ENCODE measurements at places on chromosomes 4 and X.

GRCh38 chrX:138378876-138379275 lies 332.6 kb downstream of the FGF13 start:
- DNase-seq, result no peak

GRCh38 chr4:142402900-142403299 lies 443.2 kb downstream of the INPP4B start:
- DNase-seq, result no peak

DNA sequence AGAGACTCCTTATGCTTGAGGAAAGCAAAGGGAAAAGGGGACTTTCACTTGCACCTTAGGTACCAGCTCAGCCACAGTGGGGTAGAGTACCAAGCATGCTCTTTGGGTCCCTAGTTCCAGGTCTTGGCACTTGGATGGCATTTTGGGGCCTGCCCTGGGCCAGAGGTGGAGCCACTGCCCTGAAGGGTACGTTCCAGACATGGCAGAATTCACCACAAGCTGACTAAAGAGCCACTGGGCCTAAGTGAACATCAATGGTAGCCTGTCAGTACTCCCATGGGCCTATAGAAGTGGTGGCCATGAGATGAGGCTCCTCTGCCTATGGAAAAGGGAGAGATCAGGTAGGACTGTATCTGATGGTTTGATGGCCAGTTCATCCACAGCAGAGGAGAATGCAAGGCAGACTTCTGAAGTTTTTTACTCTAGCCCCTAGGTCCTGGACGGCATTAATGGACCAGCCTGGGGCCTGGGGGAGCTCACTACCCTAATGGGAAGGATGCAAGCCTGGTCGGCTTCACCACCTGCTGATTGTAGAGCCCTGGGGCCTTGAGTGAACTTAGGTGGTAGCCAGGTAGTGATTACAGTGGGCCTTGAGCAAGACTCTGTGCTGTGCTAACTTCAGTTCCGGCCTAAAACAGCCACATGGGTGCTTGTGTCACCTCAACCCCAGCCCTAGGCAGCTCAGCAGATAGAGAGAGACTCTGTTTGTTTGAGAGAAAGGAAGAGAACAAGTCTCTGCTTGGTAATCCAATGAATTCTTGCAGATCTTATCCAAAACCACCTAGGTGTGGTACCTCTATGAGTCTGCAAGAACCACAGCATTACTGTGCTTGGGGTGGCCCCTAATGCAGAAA lies 19.8 kb upstream of the HSFX4 start:
- no peak for DNase-seq

- no peak for DNase-seq
These were observed 42.2 kb upstream of the GUCY1A1 start for GRCh38 chr4:155624478-155624877.

- DNase-seq, result no peak
These were observed 14.3 kb upstream of the UBA1 start for GRCh38 chrX:47179221-47179927.

DNA sequence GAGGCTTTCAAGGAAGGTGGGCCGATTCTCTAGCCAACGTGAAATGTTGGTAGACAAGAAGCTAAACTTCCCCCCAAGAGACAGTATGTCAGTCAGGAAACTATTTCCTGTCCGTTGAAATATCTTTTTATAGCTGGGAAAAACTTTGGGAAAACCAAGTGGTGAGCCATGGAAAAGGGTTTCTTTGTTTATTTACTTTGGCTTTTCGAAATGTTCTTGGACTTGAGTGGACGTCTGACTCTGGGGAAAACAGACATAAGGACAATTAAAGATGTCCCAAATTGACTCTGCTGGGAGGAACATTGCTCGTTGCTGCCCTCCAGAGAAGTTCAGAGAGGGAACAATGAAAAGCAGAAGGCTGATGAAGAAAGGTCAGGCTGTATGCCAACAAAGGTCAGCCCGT lies 295.4 kb downstream of the RAPGEF2 start:
- DNase-seq, result no peak

- DNase-seq, result no peak
These were observed 337.3 kb upstream of the HS3ST1 start for GRCh38 chr4:11765849-11766453.

GRCh38 chrX:110699109-110699508 lies 96.5 kb downstream of the CHRDL1 start:
- no peak for DNase-seq

DNA sequence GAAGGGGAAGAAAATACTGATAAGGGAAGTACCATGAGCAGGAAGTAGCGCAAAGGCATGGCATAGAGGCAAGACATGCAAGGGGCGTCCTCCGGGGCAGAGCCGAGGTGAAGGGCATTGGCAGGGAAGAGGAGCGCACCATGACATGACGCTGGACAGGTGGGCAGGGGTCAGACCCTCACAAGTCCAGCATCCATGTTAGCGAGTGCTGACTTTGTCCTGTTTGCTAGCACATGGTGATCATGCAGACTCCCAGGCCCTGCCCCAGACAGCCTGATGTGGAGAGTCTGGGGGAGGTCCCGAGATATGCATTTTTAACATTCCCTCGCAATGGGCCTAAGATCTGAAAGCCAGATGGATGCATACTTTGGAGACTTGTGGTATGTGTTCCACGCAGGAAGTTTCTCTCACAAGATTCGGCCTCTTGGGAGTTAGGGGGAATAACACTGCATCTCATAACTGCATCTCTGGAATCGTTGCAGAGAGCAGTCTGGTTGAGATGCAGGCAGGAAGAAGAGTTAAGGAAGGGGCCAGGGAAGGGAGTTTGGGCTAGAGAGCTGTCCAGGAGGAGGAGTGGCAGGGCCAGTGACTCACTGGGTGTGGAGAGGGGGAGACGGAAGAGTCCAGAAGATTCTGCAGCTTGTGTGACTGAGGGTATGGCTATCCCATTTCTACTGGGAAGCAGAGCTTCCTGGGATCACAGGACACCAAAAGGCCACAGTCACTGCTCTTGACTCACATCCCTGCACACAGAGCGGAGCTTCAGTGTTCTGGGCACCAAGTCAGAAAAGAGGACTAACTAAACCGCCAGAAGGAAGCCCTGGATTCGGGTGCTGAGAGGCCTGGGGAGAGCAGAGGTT lies 59.7 kb downstream of the FAM184B start:
- DNase-seq, result no peak

DNA sequence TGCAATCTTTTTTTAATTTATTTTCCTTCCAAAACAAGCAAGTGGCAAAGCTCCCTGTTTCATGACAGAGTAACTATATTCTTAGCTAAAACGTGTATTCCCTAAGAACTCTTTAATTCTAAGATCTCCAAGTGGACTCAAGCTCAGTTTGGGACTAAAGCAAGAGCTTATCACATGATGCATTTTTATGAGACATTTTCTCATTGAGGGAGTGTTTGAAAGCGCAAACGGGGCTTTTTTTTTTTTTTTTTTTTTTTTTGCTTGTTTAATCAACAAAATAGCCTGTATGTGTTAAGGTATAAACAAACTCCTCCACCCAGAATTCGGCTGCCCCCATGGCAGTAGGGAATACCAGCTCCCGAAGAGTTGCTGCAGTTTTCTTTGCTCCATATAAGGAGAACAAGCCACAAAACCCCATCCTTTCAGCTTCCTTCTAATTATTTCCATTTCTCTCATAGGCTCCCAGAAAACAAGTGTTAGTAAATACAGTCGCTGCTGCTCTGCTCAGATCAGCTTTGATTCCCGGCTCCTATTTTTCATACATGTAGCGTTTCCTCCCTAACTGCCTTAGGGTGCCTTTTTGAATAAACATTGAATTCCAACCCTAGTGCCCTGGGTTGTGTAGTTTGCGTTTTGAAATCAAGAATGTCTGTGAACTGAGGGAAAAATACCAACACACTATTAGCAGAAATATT lies 669 bp upstream of the PPARGC1A start:
- no peak for DNase-seq

DNA sequence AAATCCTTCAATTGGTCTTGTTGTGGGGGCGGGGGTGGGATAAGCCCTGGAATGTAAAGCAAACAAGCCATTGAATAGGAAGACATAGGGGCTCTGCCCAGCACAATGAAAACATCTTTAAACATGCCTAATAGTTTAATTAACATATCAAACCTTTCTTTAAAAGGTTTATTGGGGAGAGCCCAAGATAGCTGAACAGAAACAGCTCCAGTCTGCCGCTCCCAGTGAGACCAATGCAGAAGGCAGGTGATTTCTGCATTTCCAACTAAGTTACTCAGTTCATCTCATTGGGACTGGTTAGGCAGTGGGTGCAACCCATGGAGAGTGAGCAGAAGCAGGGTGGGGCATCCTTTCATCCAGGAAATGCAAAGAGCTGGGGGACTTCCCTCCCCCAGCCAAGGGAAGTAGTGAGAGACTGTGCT lies 327.2 kb upstream of the CNKSR2 start:
- DNase-seq, result no peak

GRCh38 chr4:7770224-7771050 lies 169.2 kb downstream of the AFAP1 start:
- no peak for DNase-seq

DNA sequence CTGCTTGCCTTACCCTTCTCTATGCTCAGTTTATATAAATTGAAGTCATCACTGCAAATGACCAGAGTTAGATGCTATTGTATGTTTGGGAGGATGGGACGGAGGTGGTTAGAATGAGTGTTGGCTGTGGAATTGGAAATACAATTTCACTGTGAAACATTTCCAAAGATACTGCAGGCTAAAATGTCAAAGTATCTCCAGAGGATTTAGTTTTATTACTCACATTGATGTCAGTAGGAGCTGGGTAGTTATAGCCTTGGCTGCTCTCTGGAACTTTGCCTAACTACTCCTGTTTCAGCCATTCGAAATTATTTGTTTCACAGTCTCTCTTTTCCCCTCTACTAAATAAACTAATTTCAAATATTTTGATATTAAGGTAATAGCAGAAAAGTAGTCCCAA lies 92.6 kb upstream of the PPP3CA start:
- no peak for DNase-seq

DNA sequence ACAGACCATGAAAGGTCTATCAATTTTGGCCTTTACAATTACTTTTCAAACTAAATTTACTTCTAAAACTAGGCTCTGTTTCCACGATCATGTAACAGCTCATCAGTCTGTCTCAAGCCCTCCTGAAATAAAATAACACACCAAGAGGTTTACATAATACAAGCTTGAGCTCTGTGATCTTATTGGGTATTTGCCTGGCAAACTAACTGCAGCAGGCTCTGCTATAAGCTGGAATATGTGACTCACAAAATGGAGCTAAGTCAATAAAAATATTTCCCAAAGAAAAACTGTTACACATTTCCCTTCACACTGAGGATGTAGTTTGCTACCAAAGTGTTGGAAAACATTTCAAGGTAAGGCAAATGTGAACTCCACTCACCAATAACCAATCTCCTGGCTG lies 94.7 kb upstream of the GPM6B start:
- DNase-seq, result no peak

- DNase-seq, result no peak
These were observed 128.1 kb downstream of the COL25A1 start for GRCh38 chr4:109174224-109174953.

DNA sequence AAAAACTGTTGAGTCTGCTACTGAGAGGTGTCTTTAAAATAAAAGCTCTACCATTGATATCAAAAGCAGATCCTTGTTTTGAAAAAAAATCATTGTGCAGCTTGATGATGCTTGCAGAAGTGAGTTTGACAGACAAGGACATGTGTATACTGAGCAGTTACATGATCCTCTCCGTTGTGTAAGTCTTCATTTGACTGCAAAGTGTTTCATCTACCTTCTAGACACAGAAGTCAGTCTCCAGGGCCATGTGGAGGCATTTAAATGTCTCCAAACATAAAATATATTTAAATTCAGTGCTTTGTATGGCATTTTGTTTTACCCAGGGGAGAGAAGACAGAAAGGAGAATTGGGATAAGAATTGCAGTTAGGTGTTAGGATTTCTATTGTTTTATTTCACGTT lies 107.8 kb upstream of the MYOZ2 start:
- no peak for DNase-seq

DNA sequence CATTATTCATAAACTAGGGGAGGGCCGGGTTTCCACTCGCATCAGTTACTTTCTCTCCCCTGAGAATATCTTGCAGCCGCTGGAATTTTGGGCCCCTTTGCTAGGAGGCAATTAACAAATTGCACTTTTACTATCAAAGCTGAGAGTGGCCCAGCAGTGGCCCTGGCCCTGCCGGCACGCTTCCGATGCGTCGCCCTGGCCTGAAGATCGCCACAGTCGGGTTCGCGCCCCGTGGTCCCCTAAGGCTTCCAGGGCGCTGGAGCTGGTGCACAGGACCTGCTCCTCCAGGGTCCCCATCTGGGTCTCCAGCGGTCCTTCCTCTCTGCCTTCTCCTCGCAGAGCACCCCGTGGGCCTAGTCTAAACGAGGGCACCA lies 486 bp upstream of the CWH43 start:
- DNase-seq, result no peak

DNA sequence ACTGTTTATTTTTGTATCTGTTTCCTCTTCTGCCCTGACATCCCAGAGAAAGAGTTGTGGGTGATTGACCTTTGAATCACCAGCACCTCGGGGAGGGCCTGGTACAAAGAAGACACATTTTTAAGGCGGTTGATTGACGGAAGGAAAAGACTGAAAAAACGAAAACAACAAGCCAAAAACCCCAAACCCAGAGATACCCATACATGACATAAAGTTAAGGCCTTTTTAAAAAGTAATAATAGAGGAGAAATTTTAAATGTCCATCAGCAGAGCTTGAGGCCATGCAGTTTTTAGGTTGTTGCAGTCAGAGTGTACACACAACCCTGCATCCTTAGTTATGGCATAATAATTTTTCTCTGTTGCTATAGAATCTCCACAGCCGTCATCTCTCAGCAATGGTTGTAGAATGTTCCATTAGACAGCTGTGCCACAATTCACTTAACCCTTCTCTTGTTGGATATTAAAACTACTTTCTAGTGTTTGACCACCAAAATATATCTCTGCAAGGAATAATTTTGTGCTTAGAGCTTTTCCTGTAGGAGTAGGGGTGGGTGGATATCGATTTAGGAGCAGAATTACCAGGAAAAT lies 110.2 kb downstream of the GNL3L start:
- DNase-seq, result no peak

- DNase-seq, result no peak
These were observed 66.4 kb upstream of the C4orf54 start for GRCh38 chr4:99724067-99724466.

DNA sequence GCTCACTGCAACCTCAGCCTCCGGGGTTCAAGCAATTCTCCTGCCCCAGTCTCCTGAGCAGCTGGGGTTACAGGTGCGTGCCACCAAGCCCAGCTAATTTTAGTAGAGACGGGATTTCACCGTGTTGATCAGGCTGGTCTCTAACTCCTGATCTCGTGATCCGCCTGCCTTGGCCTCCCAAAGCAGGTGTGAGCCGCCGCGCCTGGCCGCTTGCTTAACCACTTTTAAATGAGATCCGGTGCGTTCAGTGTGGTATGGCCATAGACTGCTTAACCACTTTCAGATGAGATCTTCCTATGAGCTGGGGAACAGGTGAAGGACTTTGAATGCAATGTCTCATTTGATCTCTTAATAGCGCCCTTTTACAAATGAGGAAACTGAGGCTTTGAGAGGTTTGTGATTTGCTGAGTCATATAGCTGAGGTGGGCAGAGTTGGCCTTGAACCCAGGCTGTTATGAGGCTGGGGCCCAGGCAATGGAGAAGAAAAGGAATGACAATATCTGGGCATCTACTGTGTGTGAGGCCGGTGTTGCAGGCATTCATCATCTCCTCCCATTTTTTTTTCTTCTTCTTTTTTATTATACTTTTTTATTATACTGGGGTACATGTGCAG lies 41.9 kb upstream of the NSG1 start:
- DNase-seq, result no peak

GRCh38 chrX:120566817-120567216 lies 6.1 kb upstream of the CUL4B start:
- DNase-seq, result no peak

- no peak for DNase-seq
These were observed 95.3 kb downstream of the SH3RF1 start for GRCh38 chr4:169175476-169175875.

GRCh38 chrX:10922159-10922558 lies 189.0 kb upstream of the HCCS start:
- no peak for DNase-seq

Data from T-helper 22 cell (primary cell).